Amniotic stem cell (primary cell): ENCODE measurements at places on chromosomes 16 and 17.

GRCh38 chr17:1941272-1942065 lies 83.7 kb downstream of the RTN4RL1 start:
- DNase-seq, result no peak

DNA sequence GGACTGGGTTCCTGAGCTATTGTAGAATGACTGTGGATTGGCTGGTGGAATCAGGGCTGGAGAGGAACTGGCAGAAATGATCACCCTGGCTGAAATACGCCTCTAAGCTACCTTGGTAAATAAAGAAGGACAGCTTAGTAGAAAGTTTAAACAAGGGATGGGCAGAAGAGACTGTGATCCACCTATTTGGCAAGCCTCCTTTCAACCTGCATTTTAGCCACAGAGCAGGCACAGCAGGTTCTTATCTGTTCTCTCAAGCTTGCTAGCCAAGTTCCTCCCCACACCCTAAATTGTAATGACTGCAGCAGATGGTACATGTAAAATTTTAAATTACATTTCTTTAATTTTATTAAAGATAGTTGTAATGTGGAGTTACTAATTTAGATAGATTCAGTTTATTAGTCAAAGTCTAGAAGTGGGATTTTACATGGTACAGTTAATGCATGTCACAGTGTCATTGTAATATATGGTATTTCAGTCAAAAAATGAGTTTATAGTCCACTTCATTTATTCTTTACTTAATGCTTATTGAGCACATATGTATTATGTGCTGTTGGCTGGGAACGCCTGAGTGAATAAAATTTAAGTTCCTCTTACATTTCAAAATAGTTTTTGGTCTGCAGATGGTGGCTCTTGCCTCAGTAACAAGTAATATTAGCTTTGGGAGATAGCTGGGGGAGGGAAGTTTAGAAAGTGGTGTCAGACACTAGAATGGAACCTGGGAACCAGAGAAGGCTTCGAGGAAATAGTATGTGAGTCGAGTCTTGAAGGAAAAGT lies 11.2 kb downstream of the EPN2 start:
- no peak for DNase-seq

DNA sequence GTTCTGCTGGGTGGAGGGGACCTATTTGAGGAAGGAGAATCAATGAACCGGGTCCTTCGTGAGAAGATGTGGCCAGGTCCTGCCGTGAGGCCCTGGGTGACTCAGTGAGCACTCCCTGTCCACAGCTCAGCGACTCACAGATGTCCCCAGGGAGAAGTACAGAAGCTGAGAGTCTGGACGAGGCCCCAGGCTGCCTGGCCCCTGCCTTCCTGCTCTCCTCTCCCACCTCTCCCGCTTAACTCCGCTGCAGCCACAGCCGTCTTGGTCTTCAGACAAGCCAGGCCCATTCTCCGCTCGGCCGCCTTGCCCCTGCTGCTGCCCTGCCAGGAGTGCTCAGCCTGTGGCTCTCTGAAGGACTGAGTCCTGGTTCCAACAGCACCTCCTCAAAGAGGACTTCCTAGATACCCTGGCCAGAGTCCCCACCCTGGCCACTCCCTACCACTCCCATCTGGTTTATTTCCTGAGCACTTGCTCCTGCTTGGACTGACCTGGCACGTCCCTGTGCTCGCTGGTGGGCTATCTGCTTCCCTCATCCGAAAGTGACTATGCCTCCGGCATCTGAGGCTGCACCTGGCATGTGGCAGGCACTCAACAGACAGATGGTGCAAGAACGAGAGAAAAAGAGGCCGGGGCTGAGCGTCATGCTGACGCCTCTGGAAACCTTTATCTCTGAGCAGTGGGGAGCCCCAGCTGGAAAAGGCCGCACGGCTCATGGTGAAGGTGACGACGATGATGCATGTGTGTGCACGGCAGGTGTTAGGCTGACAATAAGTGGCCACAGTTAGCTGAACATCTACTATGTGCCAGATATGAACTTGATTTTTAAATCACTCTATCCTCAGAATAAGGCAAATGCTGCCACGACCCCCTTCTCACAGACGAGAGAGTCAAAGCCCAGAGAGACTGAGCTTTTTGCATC lies 9.2 kb upstream of the TNFRSF13B start:
- no peak for DNase-seq

DNA sequence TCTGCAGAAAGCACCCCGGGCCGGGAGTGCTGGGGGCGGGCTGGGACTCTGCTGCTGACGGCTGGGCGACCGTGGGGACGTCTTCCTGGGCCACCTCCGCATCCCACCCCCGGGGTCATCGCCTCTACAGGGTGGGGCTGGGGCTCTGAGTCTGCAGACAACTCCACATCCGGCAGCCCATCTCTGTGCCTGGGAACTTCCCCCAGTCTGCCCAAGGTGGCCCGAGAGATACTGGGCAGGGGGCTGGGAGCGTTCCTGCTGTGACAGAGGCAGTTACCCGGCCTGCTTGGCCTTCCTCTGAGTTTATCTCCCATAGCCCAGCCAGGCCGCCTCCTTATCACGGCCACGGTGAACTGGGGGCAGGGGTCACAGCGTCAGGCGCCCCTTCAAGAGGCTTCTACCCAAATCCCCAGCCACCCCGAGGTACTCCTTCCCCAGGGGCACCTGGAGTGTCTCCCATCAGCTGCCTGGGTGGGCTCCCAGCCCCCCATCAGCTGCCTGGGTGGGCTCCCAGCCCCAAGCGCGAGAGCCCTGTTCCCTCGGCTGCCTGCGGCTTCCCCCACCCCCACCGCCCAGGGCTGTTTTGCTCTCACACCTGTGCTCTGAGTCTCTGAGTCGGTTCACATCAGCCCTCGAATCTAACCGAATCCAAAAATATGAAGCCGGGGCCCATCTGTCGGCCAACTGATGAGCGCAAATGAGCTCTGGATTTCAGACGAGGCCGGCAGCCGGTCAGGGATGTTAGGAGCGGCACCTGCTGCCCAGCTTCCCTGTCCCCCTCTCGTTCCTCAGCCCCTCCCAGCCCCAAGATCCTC lies 15.6 kb upstream of the CBFA2T3 start:
- no peak for DNase-seq

- no peak for DNase-seq
These were observed 34.9 kb downstream of the ARHGAP17 start for GRCh38 chr16:24980077-24980793.

DNA sequence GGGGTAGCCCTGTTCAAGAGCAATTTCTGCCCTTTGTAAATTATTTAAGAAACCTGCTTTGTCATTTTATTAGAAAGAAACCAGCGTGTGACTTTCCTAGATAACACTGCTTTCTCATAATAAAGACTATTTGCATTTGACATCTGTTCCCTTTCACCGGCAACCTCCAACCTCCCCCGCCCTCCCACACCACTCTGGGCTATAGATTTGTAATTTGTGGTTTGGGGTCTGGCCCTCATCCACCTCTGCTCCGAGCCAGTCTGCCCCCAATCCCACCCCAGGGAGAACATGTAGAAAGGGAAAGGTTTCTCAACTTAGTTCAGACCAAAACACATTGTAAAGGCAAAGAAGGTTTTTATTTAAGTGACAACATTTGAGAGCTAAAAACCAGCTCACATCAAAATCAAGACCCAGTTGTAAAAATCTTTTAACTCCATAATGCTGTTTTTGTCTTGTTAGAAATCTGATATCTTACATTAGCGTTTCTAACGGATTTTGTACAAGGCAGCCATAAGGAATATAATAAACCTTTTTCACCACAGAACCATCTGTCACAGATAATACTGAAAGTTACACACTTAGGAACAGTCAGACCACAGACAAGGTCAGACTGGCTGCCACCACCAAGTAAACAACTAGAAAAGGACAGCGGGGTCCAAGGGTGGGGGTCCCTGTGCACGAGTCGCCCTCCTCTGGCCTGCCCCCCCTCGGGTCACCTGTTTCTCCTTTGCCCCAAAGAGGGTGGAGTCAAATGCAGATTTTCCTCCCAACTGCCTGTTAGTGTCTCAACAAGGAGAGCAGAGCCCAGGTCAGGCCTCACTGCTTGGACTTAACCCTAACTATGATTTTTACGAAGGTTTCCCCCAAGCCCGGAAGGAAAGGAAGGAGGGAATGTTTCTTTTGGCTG lies 6.9 kb downstream of the PIMREG start:
- no peak for DNase-seq

GRCh38 chr16:50809561-50809960 lies 67.7 kb downstream of the CYLD start:
- DNase-seq, result no peak

DNA sequence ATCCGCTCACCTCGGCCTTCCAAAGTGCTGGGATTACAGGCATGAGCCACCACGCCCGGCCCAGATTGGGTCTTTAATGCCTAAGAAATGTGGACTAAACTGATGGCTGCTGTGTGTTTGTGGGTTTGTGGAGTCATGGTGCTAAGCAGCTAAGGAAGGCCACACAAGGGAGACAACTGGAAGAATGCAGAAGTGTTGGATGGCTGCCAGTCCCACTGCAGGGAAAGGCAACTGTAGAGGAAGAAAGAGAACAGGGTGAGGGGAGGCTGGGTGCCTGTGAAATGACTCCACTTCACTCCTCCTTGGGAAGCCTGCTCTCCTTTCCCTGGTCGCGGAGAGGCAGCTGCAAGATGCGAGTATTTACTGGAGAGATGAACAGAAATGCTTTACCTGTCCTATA lies 23.5 kb upstream of the SIAH1 start:
- DNase-seq, result no peak

DNA sequence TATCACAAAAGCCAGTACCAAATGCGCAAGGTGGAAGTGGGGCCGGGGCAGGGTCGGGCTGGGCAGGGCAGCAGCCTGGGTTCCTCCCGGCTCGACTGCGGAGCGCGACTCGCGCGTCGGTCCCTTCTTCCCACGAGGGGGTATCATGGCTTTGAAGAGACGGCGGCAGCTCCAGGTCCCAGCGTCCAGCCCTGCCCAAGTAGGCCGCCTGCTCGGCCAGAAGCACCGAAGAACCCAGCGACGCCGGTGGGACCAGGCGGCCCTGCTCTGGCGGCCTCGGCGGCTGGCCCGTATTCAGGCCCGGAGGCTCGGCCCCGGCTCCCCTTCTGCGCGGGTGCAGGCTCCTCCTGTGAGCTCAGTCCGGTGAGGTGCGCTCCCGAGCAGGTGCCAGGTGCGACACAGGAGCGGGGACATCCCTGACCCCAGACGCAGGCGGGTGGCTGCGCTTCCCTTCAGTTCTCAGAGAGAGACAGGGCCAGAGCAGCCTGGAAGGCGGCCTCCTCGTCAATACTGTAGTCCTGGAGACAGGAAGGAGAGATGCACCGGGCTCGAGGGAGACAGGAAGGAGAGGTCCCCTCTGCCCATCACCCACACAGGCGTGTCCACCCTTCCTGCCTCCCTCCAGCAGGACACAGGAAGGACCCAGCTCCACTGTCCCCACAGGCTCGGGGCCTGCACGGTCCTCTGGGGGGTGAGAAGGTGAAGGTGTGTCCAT lies 8.9 kb downstream of the RNF166 start:
- DNase-seq, result no peak

DNA sequence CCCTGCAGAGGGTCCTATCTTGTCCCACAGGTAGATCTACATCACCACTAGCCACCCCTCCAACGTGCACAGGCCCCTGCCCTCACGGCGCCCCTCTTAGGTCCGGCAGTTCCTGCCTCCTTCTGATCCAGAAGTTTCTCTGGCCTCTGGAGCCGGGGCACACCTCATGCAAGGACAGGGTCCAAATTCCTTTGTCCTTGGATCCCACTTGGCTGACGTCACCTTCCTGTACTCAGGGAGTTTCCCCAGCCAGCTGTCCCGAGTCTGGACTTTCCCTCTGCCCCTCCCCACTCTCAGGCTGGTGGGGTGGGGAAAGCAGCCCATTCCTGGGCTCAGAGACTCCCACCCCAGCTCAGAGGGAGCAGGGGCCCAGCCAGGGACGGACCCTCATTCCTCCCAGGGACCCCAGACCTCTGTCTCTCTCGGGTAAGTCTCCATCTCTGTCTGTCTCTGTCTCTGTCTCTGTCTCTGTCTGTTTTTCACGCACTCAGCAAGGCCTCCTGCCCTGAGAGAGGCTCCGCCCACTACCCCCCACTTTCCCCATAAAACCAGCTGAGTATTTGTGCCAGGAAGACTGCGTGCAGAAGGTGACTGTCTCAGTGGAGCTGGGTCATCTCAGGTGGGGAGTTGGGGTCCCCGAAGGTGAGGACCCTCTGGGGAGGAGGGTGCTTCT lies at the start of gene IL32:
Gene IL32 (plus strand): TSS at position 572 of the 673 bp plus-strand sequence. CDS start 172 bp downstream, outside the sequence.
- peak; percentile 76 for DNase-seq

- DNase-seq, result no peak
These were observed 4.6 kb upstream of the DRC7 start for GRCh38 chr16:57689762-57690558.

GRCh38 chr17:9220398-9221146 lies 199.3 kb downstream of the NTN1 start:
- no peak for DNase-seq

GRCh38 chr16:74448990-74449389 lies 27.7 kb upstream of the CLEC18B start:
- DNase-seq, result no peak

DNA sequence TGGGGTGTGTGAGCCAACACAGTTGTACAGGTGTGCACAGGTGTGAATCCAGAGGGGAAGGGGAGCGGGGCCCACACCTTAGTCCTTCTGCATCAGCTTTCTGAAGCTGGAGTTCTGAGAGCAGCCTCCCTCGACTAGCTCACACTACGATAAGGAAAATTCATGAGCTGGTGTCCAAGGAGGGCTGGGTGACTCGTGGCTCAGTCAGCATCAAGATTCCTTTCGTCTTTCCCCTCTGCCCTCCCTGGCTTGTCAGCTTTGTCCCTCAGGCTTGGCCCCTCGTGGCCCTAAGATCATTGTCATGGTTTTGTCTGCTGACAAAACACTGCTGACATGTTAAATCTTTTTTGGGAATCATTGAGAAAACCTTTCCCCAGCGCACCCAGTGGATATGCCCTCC lies 47.5 kb downstream of the OR1D5 start:
- no peak for DNase-seq

- no peak for DNase-seq
These were observed 5.2 kb upstream of the CDH8 start for GRCh38 chr16:62041401-62041800.

DNA sequence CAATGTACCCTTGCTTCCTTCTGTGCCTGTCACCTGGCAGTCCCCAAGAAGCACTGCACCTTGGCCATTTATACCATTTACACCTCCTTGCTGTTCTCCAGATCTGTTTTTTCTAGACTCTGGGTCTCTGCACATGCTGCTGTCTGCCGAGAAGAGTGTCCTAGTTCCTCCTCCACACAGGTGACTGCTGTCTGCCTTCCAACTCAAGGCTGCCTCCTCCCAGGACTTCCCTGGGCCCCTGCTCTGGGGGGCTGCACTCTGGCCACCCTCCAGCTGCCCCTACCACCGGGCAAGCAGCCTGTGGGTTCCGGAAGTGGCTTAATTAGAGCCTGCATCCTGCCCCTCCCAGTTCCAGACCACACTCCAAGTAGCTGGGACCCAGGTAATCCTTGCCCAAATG lies 5.7 kb upstream of the LIMD2 start:
- DNase-seq, result no peak

GRCh38 chr17:40540448-40540847 lies 24.8 kb downstream of the CCR7 start:
- no peak for DNase-seq
